Frontal cortex (tissue), 4 donors: ENCODE measurements at places on chromosomes 13 and 19.

DNA sequence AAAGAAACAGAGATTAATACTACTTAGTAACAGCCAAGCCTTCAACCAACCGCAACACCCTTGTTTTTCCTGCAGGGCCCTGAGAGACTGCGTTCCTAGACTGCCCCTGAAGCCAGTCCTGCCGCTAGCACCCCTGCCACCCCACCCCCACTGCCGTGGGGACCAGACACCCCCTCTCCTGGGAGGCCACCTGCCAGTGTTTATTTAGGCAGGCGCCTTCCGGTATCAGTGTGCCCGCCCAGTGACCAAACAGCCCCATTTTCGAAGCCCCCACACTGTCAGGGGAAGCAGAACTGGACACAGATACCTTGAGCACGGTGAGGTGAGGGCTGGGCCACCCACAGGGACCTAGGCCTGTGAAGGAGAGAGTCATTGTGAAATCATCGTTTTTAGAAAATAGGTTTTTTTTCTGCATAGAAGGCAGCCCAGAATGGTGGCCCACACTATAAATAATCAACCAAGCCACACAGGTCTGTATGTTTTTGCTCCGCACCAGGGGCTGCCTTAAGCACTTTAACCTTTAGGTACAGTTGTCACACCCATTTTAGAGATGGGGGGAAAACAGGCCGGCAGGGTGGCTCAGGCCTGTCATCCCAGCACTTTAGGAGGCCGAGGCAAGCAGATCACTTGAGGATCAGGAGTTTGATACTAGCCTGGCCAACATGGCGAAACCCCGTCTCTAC, 3.5 kb upstream of the TLE5 start:
- no peak for DNase-seq

GRCh38 chr19:8702350-8702749, 3.8 kb upstream of the ACTL9 start:
- DNase-seq = no peak

- DNase-seq = no peak
These were observed 21.0 kb downstream of the TNFSF9 start for GRCh38 chr19:6551607-6552450.

DNA sequence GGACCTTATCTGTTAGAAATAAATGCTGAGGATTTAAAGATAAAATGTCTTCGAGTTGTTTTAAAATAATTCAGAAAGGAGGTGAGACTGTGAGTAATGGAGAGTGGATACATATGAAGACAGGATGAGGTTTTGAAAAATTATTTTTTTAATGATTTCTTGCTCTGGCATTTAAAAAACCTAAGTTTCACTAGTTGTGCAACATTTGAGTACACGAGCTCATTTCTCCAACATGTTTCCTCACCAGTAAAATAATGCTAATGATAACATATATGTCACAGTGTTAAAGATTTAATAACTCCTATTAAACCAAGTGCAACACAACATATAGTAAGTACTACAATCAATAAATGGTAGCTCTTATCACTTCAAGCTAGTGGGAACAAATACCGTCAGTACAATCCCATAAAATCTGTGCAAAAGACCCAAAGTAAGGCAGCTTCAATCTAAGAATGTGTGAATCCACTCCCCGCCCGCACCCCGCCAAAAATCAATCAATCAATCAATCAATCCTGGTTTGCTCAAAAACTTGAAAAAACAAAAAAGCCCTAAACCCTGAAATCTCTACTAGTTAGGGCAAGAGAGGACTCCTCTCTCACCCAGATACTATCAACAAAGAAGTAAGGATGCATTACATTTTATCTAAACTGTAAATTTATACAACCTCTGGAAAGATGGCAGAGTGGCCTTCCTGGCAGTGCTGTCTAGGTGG, 1.3 kb downstream of the ALG5 start:
- DNase-seq = no peak

- no peak for DNase-seq
These were observed 57.8 kb downstream of the NDFIP2 start for GRCh38 chr13:79538757-79539156.

DNA sequence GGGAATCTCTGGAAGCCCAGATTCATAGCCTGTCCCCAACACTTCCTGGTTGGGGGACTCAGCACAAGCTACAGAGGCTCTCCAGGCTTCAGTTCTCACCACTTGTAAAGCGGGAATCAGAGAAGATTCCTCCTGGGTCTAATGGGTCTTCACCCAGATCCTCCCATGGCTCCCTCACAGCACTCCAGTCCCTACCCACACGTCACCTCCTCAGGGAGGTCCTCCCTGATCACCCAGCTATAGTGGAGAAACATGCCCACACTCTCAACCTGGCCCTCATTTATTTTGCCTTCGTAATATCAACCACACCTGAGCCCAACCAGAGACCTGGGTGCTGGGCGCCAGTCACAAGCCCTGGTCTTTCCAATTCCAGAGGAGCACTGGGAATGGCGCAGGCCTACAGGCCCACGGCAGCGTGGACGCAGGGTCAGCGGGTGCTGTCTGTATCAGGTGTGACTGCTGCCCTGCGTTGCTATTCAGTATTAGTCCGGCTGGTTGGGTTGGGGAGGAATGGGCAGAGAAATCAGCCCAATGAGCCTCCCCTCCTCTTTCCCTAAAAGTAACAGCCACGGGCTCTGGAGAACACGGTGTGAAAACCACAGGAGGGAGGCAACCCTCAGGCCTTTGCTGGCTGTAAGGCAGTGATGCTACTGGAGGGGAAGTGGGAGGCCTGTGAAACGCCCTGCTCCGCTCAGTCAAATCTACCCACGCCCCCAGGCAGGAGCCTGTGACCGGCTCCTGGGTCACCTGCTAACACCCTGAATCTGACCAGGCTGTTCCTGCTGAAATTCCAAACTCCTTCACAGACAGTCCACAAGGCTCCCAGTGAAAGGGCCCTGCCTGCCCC, 5.2 kb downstream of the AKT2 start:
- no peak for DNase-seq

DNA sequence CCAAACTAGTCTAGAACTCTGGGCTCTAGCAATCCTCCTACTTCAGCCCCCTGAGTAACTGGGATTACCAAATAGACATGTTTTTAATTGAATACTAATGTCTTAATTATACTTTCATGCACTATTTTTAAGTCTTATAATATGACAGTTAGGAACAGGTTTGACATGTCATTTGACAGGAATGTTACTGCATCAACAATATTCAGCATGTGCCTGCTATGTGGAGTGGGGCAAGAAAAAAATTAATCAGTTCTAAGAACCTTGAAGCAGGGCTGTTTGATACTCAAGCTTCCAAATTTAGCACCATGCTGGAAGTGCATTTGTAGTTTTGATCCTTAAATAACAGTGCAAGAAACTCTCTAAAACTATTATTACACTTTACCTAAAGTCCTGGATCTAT, 265.3 kb downstream of the MZT1 start:
- no peak for DNase-seq

- no peak for DNase-seq
These were observed 54.6 kb downstream of the LACC1 start for GRCh38 chr13:43934273-43934672.

- no peak for DNase-seq
These were observed 8.3 kb upstream of the SYCN start for GRCh38 chr19:39212375-39212742.

DNA sequence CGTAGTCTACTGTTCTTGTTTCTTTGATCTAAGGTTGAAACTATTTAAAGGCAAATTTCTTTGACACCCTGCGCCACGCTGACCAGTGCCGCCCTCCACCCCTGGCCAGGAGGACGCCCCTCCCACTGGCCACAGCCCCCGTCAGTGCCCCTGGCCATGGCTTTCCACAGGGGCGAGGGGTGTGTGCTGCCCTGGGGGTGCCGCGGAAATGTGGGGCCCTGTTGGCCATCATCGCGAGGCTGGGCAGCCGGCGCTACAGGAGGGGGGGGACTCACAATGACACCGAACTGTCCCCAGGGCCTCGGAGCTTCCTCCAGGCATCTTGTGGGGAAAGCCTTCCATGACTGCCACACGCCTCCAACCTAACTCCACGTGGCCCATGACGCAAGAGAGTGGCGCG, 10.9 kb downstream of the SHC2 start:
- no peak for DNase-seq

DNA sequence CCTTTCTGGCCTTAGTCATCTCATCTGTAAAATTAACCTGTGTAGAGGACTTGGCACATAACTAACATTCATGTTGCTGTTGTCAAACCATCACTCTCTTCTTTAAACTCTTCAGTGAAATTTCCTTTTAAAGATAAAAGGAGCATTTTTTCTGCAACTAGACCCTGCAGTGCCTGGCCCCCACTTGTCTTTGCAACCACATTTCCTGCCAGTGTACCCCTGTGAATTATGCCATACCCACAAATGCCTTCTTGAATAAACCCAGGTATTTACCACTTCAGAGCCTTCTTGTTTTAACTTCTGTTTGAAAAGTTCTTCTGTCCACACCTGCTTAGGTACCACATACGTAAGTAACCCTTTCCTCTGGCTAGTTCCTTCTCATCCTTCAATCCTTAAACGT, 118.8 kb downstream of the CDK8 start:
- no peak for DNase-seq

DNA sequence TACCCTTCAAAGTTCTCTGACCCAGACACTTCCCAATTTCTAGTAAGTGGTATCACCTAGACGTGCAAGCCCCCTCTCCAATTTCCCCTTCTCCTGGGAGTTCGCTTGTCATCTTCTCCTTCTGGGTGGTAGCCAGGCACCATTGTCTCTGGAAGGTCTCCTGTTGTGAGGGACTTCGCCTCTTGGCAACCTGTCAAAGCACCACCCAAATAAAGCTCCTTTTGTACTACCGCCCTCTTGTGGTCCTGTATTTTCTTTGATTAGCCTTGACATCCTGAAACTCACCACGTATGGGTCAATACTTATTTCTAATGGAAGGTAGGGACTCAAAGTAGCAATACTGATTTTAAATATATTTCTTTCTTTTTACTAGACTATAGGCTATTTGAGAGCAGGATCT, 8.2 kb downstream of the GPC5 start:
- DNase-seq = no peak

DNA sequence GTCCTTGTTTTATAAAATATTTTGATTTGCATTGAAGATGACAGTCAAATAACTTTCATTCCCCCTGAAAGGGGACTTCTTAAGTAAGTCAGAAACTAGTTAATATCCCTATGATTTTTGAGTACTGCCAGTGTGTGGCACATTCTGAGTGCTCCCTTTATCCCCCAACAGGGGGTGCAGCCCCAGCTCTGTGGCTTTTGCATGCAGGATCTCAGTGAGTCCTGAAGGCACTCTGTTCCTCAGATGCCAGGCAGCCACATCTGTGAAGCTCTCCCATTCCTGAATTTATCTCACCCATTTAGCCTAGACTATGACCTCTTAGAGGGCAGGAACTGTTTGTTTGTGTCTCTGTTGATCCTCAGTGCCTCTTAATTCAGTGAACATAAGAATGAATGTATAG, 123.1 kb downstream of the CDK8 start:
- DNase-seq = no peak

DNA sequence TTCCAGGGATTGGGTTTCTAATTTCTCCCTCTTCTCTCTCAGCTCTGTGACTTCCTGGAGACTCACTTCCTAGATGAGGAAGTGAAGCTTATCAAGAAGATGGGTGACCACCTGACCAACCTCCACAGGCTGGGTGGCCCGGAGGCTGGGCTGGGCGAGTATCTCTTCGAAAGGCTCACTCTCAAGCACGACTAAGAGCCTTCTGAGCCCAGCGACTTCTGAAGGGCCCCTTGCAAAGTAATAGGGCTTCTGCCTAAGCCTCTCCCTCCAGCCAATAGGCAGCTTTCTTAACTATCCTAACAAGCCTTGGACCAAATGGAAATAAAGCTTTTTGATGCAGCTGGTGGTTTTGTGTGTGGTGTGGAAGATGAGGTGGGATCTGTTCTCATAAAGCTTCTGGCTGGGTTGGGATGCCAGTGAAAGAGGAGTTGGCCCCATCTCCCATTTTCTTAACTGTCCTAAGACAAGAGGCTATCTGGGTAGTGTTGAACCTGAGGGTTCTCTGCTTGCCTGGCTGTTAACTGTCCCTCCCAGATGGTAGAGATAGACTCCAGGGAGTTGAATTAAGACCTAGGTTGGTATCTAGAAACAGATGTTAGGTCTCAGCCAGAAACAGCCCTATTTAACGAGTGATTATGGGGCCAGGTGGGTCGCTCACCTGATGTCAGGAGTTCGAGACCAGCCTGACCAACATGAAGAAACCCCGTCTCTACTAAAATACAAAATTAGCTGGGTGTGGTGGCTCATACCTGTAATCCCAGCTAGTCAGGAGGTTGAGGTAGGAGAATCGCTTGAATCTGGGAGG, 1.6 kb downstream of the FTL start:
- no peak for DNase-seq

GRCh38 chr19:7916103-7916954, 1.7 kb downstream of the TGFBR3L start:
- DNase-seq = no peak

- no peak for DNase-seq
These were observed 574.2 kb downstream of the TBC1D4 start for GRCh38 chr13:74907788-74908187.

DNA sequence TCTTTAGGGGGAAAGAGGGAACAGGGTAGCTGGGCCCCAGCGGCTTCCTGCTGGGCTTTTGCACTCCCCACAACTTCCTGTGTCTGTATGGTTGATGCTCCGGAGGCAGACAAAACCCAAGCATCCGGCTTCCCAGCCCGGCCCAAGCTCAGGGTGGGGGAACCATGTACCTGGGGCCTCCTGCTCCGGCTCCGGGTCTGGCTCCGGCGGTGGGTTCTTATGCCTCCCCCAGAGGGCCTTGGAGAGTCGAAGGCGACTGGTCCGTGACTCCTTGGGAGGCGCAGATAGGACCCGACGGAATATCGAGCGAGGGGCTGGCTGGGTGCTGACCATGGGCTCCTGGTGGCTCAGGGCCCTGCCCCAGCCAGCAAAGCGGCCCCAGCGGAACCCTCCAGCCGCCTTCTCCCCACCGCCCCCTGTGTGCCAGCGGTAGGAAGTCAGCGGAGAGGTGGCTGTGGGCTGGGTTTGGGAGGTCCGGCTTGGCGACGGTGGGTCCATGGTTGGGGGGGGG, 428 bp downstream of the RASAL3 start:
- no peak for DNase-seq

DNA sequence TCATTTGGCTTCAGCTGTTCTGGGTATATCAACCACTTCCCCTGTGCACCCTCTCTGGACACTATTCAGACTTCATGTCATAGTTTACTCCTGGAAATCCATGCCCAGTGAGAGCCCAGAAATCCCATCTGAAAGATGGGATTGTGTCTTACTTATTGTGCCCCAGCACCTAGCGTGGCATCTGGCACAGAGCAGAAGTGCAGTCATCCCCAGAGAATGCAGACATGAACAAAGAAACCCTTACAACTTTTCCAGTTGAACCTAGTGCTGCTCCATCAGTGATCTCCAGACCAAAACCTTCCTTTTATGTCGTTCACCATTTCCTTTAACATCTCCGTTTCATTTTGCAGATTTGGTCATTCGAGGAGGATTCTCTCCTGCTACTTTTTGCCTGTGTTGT, 60.6 kb downstream of the MBNL2 start:
- DNase-seq = no peak

GRCh38 chr13:35789335-35790165, 313.1 kb upstream of the MAB21L1 start:
- peak; percentile 4 for DNase-seq

GRCh38 chr19:4737955-4738600, 14.4 kb upstream of the DPP9 start:
- DNase-seq = no peak

- peak; percentile 84 for DNase-seq
These were observed at the start of gene DKKL1 for GRCh38 chr19:49363268-49364082. Gene DKKL1, plus strand, starts transcription at chr19:49363877. Its CDS starts 122 bp downstream, at chr19:49363999.
